NT2/D1 (cell line): ENCODE measurements at places on chromosomes 3 and 15.
A peak's percentile ranks its signal among the peaks of the same experiment; 100 is the strongest.

DNA sequence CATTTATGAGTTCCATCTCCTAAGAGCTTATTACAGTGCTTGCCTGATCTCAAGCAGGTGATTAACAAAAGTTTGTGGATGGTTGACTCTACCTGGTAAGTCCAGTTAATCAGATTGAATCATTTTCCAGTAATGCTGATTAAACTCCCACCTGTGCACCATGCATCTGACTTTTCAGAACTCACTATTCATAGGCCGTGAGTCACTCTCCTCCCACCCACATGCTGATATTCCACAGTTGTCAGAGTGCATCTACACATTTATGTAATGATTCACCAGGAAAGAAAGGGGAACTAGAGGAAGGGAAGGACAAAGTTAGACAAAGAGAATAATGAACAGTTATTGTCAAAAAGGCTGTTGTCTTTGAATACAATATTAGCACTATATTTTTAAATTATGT lies 106.2 kb upstream of the UBE3A start:
- no peak for DNase-seq

GRCh38 chr3:101202640-101203039 lies 117.7 kb downstream of the IMPG2 start:
- DNase-seq: no peak

DNA sequence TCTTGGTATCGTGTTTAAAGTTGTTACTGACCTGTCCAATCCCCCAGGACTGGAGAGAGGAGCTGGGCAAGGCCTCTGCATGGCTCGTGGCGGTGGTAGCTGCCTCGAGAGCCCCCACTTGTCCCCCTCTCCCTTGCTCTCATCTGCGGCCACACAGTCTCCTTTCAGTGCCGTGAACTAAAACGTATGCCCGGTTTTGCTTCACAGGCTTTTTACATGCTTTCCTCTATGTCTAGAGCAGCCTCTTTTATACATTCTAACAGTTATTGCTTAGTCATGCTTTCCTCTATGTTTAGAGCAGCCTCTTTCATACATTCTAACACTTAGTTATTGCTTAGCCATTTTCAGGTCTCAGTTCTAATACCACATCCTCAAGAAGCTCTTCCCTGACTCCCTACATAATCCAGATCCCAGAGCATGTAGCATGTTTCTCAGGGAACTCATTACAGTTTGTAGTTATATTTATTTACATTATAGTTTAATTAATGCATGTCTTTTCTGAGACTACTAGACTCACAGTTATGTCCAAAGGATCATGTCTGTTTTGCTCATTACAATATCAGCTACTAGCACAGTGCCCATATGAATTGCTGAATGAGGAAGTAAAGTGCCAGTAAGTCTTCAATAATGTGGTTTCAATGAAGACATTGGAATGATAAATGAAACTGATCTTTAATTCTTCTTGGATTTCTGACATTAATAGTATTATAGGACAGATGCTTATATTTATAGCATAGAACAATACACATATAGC lies 66.5 kb upstream of the TBL1XR1 start:
- DNase-seq: no peak

GRCh38 chr3:169146179-169146665 lies 517.3 kb downstream of the MECOM start:
- no peak for DNase-seq

DNA sequence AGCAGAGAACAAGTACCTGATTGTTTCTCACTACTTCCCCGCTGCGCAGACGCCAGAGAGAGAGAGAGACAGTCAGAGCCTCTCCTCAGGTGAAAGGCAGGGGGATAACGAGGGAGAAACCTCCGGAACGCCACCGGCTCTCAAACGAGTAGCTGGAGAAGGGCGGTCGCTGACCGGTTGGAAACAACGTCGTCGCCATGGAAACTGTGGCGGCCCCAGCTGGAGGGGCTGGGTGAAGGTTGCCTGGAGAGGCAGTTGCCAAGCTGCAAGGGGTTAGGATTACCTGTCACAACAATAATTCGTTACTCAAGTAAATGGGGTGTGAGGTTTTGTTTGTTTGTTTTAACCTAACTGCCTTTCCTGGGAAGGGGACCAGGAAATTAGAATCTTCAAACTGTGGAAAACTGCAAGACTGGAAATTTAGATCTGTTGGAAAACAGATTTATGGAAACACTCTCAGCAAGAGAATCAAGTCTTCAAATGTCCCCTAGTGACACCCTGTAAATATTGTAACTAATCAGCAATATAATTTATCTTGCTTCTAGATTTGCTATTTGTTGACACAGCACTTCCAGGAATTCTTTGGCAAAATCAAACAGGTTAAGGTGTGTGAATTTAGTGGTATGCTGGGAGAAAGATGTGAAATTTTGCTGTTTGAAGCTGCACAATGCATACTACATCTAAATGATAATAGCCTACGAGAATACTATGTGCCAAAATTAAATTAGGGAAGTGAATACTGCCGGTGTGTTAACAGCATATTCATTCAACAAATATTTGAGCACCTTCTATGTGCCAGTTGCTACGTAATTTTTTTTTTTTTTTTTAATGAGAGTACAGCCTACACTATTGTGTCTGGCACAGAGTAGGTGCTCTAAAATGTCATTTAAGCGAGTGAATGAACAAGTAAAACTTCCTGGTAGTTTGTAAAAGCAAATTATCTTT lies at the start of gene DNAH12:
DNAH12 (minus strand) TSS at position 164 of the 945 bp plus-strand sequence. CDS start 1,474 bp downstream, outside the sequence.
- peak; percentile 89 for DNase-seq

- no peak for DNase-seq
These were observed 35.8 kb downstream of the GLDN start for GRCh38 chr15:51377038-51377786.

GRCh38 chr3:43587303-43587702 lies 34.5 kb downstream of the ANO10 start:
- DNase-seq: no peak

DNA sequence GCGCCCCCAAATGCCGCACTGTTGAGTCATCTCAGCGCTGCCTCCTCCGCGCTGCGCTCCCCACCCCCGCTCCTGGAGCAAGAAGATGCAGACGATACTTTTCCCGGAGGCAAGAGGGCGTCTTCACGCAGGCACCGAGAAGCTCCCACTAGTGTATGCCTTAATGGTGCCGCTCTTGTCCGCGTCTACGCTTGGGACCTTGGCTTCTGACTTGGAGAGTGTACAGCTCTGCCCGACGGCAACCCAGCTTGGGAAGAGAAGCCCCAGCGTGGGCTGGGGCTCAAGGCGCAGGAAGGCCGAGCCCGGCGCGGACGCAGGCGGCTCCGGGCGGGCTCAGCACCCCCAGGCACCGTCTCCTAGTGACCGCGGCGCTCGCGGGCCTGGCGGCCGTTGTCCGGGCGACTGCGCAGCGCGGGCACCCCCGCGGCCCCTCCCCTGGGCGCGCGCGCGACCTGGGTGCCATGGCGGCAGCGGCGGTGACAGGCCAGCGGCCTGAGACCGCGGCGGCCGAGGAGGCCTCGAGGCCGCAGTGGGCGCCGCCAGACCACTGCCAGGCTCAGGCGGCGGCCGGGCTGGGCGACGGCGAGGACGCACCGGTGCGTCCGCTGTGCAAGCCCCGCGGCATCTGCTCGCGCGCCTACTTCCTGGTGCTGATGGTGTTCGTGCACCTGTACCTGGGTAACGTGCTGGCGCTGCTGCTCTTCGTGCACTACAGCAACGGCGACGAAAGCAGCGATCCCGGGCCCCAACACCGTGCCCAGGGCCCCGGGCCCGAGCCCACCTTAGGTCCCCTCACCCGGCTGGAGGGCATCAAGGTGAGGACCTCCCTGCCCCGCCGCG lies at the start of gene P4HTM:
P4HTM (plus strand) TSS at position 446 of the 840 bp plus-strand sequence; CDS start at position 462, 16 bp downstream.
- DNase-seq: peak; percentile 81

DNA sequence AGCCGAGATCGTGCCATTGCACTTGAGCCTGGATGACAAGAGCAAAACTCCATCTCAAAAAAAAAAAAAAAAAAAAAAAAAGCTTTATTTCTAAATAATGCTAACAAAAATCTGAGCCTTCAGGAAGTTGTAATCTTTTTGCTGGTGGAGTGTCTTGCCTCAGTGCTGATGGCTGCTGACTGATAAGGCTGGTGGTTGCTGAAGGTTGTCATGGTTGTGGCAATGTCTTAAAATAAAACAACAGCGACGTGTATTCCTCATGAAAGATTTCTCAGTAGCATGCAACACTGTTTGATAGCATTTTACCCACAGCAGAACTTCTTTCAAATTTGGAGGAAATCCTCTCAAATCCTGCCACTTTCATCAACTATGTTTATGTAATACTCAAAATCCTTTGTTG lies 77.4 kb upstream of the PTPRG start:
- DNase-seq: no peak

DNA sequence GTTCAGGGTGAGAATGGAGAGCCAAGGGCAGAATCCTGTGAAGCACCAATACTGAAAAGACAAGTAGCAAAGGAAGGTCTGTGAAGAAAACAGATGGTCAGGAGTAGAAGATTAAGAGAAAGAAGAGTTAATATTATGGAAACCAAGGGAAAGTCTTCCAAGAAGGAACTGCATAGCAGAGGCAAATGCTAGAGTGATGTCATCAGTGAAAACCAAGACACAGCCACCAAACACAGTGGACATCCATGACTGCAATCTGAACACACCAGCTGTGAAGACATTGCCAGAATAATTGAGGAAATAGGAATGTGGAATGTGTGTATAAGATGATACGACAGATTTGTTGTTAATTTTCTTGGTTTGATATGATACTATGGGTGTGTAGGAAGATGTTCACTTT lies 26.8 kb upstream of the ZBTB38 start:
- no peak for DNase-seq

DNA sequence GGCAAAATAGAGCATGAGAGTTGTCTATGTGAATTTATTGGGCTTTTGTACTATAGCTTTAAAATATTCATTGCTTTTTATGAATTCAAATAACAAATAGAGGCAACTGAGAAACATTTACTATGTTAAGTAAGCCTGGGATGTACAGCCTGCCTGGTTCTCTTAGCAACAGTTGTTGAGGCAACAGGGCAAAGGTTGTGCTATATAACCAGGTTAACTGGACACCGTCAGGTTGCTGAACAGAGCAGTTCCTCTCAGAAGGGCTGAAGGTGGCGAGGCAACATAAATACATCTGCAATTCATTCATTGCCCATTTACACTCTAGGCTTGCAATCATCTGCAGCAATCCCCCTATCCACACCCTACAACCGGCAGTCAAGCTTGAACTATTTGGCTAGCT lies 78.2 kb downstream of the GTF2E1 start:
- no peak for DNase-seq

DNA sequence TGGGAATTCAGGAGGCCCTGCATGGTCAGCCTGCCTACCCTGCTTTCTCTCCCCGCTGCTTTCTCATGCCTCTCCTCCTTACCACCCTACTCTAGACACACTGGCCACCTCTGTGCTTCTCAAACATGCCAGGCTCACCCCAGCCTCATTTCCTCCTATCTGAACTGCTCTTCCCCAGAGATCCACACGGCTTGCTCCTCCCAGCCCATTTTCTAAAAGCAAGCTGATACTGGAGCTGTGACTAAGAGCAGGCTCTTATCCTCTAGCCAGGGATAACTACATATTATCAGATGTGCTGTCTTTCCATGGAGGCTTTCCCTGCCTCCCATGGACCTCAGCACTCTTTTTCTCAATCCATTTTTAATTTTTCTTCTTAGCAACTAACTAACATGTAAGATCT lies 85.9 kb downstream of the BOC start:
- no peak for DNase-seq

- DNase-seq: no peak
These were observed 5.6 kb upstream of the CCDC13 start for GRCh38 chr3:42778644-42779043.

- DNase-seq: no peak
These were observed 36.7 kb upstream of the LHFPL4 start for GRCh38 chr3:9590282-9590791.

DNA sequence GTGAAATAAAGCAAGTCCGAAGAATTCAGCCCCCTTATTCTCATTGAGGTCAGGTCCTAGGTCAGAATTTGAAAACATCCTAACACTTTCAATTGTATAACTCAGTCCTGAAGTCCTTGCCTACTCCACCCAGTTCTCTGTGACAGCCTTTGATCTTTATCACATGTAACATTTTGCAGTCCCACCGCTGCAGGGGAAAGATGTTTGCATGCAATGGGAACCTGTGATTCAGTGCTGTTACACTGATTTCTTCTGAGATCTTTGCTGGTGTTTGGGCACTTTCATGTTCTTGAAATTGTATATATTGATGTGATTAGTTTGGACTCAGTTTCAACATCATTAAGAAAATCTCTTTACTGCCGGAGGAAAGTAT lies 18.0 kb upstream of the SECISBP2L start:
- no peak for DNase-seq

DNA sequence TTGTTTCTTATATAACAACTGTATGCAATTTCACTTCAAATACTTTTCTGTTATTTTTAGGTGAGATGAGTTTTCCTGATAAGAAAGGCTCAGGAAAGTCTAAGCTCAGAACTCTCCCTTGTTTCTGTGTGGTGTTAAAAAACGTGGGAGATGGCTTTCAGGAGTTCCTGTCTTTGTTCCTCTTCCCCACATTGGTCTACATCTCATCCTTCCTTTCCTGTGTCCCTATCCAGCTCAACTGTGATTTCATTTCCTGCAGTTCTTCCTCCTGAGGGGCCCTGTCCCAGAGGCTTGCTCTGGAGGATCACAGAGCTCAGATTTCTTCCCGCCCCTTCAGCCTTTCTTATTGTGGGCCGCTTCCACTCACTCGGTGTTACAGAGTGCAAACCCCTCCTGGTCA lies 11.2 kb downstream of the SEC13 start:
- DNase-seq: no peak

DNA sequence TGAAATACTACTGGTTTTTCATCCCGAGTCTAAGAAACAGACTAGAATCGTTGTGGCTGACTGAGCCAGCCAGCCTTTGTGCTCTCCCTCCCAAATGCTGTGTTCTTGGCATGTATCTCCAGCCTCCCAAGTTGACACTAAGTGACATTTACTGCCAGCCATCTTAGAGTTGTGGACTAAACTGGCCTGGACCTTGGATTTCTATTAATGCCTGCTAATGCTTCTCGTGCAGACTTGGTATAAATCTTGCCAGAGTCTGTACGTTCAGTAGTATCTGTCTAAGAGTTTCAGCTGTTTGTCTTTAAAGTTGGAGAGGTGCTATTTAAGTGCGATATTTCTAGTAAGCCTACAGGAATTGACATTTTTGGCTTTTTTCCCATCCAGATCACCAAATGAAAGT lies 166.6 kb upstream of the BHLHE40 start:
- no peak for DNase-seq

- DNase-seq: no peak
These were observed 85.5 kb downstream of the VPS13C start for GRCh38 chr15:61974759-61975158.

DNA sequence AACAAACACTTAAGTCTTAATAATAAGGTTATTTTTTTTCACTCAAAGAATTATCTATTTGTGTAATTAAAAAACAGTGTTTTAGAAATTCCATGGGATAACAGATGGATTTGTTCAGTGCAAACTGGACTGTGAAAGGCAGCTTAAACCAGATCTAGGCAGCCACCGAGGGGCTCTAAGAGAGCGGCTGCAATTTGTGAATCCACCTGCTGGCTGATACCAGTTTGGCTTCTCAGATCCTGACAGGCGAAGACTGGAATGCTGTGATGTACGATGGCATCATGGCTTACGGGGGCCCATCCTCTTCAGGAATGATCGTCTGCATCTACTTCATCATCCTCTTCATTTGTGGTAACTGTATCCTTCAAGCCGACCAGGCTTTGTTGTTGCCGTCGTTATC lies 119.6 kb downstream of the CHDH start:
- no peak for DNase-seq

- DNase-seq: no peak
These were observed 58.6 kb upstream of the LMOD3 start for GRCh38 chr3:69180869-69181591.
